ENCODE measurements at places on chromosomes 11 and 22.

DNA sequence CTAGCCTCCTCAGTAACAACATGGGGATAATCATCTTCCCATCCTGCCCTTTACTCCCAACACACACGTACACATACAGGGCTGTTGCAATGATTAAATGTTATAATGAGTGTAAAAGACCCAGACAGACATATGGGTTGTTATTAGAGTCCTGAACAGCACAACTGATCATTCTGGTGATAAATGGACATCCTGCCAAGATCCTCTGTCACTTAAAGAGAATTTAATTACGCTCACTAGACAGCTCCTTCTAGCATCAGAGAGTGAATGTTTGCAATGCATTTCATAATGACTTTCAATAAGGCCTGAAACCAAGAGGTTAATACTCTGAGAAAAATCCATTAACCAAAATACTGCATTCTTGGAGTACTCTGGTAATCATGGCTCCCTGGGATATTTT lies 115.8 kb downstream of the KCNC1 start:
- DNase-seq, result no peak

DNA sequence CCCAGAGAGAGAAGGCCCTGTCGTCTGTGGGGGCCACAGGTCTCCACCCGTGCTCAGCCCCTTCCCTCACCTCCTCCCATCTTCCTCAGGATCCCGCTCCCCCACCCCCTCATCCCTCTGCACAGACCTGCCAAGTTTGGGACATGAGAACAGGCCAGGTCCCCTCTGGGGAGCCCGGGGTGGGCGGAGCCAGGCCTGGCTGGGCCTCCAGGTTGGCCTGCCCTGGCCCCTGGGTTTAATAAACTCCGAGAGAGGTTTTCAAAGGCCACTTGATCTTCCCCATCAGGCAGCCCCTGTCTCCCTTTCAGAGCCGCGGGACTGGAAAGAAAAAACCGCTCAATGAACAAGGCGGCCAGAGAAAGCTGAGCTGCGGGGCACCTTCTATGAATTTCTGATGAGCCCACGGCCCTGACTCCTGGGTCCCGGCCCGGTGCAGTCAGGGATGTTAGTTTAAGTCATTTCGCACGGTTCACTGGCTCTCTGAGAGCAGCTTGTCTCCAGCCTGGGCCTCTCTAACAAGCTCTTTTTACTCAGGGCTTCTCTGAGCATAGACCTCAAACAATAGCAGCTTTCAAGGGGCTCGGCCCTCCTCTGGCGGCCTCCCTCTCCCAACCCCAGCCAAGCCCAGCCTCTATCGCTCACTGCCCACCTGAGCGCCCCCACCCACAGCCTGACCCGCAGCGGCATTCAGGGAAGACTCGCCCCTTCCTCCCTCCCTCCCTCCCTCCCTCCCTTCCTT lies 64.8 kb downstream of the RPUSD4 start:
- no peak for DNase-seq

GRCh38 chr11:122981388-122982264 lies at the start of gene BSX:
BSX (minus strand) TSS chr11:122981834; CDS start chr11:122981671, 163 bp downstream.
- DNase-seq, result peak; percentile 3

GRCh38 chr11:32312206-32312817 lies 123.0 kb downstream of the WT1 start:
- no peak for DNase-seq

- no peak for DNase-seq
Measured at GRCh38 chr11:133531971-133532651, at the start of gene OPCML. OPCML (minus strand) TSS chr11:133532501.

DNA sequence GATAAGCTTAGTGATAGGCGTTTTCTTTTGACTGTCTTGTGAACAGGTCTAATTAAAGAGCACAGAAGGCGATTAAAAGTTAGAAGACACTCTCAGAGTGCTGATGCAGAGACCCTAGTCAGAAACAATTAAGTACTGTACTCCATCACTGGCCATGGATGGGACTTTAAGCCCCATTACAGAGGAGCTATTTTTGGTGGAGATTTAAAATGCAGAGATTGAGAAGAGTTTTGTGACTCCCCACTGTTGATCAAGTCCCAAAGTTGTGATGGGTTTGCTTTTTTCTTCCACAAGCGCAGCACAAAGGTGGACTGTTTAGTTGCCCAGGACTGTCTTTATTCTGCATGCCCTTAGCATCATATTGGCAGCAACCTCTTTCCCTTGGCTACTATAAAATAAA lies 978 bp downstream of the LUZP2 start:
- no peak for DNase-seq

GRCh38 chr22:19871845-19872778 lies 17.4 kb upstream of the GNB1L start:
- no peak for DNase-seq

DNA sequence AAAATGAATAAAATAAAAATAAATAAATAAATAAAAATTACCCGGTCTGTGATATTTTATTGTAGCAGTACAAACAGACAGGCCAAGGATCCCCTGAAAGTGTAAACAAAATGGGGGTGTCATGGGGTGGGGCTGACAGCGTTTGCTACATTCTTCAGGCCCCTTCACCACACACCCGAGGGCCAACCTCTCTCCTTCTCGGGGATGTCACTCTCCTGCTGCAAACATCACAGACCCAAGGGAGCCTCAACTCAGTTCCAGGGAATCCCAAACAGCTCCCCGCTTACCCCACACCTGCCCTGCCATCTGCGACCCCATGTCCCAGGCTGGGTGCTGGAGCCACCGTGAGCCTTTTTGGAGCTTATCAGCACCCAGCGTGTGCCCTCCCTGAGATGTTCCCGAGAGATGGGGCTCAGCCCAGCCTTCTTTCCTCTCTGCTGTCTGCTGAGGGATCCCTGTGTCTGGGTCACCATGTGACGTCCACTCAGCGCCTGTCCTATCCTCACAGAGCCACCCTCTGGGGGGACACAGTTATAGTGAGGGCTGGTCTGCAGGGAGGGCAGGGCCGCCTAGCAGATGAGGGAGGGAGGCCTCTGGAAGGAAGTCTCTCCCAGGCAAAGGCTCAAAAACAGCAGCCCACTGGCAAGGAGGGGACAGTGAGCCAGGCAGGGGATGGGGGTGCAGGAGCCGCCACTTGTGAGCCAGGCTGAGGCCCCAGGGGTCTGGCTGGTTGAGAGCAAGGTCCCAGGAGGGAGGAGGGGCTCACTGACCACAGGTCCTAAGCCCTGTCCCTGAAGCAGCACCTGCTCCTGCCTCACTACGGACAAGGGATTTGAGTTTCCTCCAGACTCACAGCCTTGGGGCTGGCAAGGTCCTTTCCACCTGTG lies 1041.6 kb downstream of the BRD1 start:
- DNase-seq, result no peak

- DNase-seq, result no peak
Measured at GRCh38 chr11:48002561-48002960, 22.2 kb downstream of the PTPRJ start.

- peak; percentile 69 for DNase-seq
Measured at GRCh38 chr11:44270403-44271273, 39.3 kb downstream of the ALX4 start.

DNA sequence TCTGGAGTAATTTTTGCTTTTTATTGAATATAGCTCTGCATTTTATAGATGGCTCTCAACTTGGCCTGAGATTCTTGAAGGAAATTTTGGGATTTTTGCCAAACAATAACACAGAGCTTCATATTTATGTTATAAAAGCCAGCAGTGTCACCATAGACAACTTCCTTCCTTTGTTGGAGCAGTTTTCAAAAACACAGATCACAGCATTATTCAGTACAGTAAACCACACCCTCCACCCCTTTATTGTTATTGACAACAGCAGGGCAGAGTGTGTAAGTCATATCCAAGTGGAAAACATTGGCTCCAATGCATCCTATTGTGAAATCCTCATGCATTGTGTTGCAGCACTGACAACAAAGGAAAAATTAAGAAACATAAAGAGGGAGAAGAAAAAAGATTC lies 62.6 kb upstream of the PRSS23 start:
- DNase-seq, result no peak

DNA sequence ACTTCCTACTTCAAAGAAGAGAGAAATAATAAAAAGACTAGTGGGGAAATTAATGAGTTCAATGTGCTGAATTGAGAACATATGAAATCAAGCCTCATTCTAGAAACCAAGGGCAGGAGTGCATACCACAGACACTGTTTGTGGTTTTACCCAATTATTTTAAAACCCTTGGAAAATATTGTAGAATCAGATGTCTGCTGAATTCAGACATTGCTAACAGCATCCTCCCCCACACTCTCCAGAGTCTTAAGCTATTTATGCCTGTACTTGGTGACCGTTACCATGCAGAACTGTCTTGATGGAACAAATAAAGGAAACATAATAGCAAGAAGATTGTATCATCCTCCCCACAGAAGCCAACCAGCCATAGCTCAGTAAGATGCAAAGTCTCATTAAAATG lies 850.1 kb downstream of the NTM start:
- peak; percentile 40 for DNase-seq

GRCh38 chr22:44608597-44609399 lies 93.2 kb upstream of the PRR5 start:
- DNase-seq, result no peak

GRCh38 chr22:28977481-28977971 lies 84.1 kb downstream of the C22orf31 start:
- no peak for DNase-seq

GRCh38 chr22:36355362-36355761 lies 32.4 kb downstream of the MYH9 start:
- DNase-seq, result no peak

DNA sequence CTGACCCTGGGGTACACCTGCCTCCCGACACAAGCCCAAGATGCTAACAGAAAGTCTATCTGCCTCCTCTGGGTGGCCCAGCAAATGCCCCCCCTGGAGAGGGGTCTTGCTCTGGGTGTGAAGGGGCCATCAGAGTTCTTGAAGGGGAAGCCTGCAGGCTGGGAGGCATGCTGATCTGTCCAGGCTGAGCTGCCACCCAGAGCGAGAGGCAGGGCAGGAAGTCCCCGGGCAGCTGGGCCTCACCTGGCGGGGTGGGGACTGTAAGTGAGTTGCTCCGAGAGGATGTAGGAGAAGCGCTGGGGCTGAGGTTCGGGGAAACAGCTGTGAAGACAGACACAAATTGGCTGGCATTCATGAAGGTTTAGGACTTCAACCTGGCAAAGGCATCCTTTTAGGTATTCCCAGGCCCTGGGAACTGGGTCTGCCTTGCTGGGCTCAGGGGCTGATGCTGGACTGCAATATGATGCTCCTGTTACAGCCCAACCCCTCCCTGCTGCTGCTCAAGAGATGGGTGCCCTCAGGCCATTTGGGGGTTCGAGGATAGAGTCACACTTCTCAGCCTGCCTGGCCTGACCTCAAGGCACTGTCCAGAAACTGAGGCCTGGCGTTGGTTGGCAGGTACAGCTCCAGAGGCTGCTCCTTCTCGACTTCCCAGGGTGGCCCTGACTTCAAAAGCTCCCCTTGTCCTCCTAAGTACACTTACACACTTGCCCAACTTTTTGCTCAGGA lies 60.2 kb upstream of the LYVE1 start:
- no peak for DNase-seq

DNA sequence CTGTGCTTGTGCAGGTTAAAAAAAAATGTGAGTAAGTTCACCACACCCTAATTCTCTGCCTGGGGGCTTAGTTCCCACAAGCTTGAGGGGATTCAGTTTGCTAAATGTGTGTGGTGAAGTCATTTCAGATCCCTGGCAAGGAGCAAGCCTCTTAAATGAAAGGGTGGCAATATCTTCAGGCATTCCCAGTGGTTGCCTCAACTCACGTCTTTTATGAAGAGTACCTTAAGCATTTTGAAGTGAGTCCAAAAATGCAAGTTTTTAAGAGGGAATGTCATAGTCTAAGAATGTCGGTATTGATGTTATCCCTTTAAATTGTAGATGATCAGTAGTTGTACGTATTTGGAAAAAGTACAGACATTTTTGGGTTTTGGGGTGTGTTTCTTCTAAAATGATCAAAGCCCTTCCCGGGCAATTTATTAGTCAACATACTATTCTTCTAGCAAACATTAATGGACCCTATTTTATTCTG lies 4.9 kb downstream of the TCP11L1 start:
- no peak for DNase-seq

GRCh38 chr11:72716290-72716689 lies 35.9 kb downstream of the ARAP1 start:
- DNase-seq, result no peak

DNA sequence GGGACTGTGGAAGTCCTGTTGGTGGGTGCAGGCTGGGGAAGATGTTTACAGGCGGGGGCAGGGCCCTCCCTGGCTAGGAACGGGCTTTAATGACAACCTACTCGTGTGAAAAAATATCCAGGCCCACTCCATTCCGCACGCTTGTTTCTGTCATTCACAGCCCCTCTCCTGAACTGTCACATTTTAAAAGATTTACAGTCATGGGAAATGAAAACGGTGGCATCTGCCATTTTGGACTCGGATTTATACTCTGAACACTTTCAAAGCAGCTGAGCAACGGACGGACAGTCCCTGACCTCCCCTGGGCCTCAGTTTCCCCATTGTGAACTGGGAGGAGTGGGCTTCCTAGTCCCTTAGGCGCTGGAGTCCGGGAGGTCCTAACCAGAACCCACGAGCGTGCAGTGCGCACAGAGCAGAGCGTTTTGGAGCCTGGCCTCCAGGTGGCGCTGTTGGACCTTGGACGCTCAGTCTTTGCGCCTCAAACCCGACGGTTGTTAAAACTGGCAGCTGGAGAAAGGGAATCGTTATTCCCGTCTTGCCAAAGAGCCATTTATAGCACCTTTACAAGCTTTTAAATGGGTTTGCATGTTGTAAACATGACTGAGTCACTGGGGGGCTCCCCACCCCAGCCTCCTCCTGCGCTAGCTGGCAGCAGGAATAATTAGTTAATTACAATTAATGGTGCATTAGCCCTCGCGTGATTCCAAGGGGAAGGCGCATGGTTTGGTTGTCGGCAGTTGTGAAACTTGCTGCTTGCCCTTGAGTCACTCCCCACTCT lies 75.3 kb downstream of the FBLN1 start:
- DNase-seq, result peak; percentile 65

DNA sequence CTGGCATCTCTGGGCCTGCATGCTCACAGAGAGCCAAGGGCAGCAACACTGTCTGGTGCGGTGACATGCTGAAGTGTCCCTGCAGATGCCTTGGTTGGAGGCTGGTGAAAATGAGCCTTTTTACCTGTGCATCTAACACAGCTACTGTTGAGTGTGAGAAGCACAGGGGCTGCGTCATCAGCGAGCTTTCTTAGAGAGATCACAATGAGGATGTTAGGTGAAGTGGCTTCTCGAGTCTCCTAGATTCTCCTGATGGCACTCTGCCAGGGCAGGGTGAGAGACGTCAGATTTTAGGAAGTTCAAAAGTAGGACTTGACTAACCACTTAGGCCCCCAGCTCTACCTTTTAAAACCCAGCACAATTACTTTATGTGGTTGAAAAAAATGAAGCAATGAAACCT lies 3.6 kb upstream of the SLC15A3 start:
- DNase-seq, result no peak

DNA sequence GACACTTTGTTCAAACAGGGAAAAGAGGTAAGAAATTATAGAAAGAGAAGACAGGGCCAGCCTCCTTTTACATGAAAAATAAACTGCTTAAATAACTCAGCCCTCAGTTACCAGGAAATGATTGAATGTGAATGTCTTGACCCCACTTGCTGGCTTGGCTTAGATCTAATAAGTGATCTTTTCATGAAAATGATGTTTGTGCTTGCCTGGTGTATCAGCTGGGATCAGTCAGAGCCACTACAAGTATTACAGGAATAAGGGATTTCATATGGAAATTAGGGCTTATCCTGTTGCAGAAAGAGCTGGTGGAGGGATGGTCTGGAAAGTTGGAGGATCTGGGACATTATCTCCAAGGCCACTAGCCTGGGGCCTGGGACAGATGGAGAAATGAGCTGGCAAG lies 51.8 kb downstream of the COMMD9 start:
- DNase-seq, result no peak

- DNase-seq, result no peak
Measured at GRCh38 chr11:74232311-74232950, 61.3 kb downstream of the PPME1 start.

All from smooth muscle cell of the brain vasculature (primary cell).